ENCODE measurements at places on chromosomes 7 and 10. TPM values are rescaled to one million over a fixed set of nuclear protein-coding genes. Genes with fewer than 3 reads are reported as not detected.

DNA sequence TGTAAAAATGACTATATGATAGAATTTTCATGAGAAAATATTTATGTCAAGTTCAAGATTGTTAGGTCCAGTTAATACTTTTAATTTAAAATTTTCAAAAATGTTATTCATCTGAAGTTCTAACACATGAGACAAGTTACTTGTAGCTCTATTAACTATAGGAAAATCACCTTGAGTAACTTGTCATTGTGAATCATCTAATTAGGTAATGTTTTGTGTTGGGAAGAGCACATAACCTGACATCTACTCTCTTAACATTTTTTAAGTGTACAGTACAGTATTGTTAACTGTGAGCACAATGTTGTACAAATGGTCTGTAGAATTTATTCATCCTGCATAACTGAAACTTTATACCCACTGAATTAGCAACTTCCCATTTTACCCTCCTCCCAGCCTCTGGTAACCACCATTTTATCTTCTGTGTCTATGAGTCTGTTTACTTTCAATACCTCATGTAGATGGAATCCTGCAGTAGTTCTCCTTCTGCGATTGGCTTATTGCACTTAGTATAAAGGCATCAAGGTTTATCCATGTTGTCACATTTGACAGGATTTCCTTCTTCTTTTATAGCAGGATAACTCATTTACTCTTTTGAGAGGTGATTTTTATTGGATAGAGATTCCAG is 54.6 kb downstream of the ARL4A start:
- H3K4me3 ChIP-seq, result no peak overlapping the region
- H3K27me3 ChIP-seq, result peaks cover 7% of the 10 kb centered on the region
- DNase-seq, result no peak
- no peaks in the 10 kb centered on the region for H3K4me1 ChIP-seq
- no peaks in the 10 kb centered on the region for H3K36me3 ChIP-seq
- no peak overlapping the region for H3K27ac ChIP-seq

- H3K36me3 ChIP-seq, result no peaks in the 10 kb centered on the region
- no peak for DNase-seq
- H3K4me1 ChIP-seq, result peaks cover 19% of the 10 kb centered on the region
- H3K27ac ChIP-seq, result no peak overlapping the region
These were observed 386.7 kb upstream of the NPVF start for GRCh38 chr7:25615003-25615402.

Gene KEL
- 0.12 TPM for total RNA-seq

Gene LRRC4
- not detected for total RNA-seq

Gene EBLN1
- total RNA-seq, result not detected

Gene MSS51
- 3.4 TPM for total RNA-seq

DNA sequence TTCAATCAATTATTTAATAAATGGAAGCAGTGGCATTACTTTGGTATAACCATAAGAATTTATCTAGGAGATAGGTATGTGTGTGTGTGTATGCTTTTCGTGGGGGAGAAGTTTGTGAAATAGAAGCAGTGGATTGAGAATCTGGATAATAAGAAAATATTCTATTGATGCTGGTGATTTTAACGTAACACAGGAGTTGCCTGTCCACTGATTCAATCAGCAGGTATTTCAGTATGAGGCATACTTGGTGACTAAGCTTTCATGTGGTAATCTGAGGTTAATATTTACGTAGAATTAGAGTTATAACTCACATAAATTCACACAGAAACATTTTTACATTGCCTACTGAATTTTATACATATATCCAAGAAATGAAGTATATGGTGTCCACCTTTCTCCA is 568.0 kb downstream of the ZWINT start:
- no peaks in the 10 kb centered on the region for H3K27me3 ChIP-seq
- no peaks in the 10 kb centered on the region for H3K36me3 ChIP-seq
- no peak overlapping the region for H3K4me3 ChIP-seq
- H3K27ac ChIP-seq, result no peak overlapping the region
- no peak for DNase-seq
- no peaks in the 10 kb centered on the region for H3K4me1 ChIP-seq

- no peaks in the 10 kb centered on the region for H3K36me3 ChIP-seq
- no peak overlapping the region for H3K27ac ChIP-seq
These were observed 236.3 kb upstream of the CTBP2 start for GRCh38 chr10:125396676-125397075.

- no peak overlapping the region for H3K4me3 ChIP-seq
- H3K27me3 ChIP-seq, result peaks cover 1% of the 10 kb centered on the region
- no peaks in the 10 kb centered on the region for H3K36me3 ChIP-seq
- DNase-seq, result no peak
- no peaks in the 10 kb centered on the region for H3K4me1 ChIP-seq
These were observed 218.4 kb downstream of the STK31 start for GRCh38 chr7:23928418-23928775.
